Stimulated activated CD8-positive, alpha-beta memory T cell treated with anti-CD3 and anti-CD28 coated beads, Interleukin-15, amount 100 ng/mL, for 4 hours (primary cell): ENCODE measurements at places on chromosomes 12 and 14.

- no peak for DNase-seq
Measured at GRCh38 chr14:76331328-76332011, 44.5 kb upstream of the ESRRB start.

DNA sequence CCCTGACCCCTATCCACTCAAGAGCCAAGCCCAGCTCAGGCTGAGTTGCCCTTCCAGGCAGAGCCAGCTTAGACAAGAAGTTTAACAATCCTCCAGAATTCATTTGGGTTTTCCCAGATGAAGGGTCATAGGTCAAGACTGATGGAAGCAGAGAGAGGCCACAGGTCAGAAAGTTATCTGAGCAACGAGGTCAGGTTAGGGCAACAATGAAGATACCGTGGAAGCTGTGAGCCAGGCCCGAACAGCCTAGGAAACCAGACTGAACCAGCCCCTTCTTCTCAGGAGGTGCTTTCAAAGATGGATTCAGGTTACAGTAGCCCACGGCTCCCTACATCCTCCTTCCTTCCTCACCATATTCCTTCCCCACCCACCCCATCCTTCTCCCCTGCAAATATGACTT, 53.1 kb downstream of the RHOJ start:
- DNase-seq: no peak

DNA sequence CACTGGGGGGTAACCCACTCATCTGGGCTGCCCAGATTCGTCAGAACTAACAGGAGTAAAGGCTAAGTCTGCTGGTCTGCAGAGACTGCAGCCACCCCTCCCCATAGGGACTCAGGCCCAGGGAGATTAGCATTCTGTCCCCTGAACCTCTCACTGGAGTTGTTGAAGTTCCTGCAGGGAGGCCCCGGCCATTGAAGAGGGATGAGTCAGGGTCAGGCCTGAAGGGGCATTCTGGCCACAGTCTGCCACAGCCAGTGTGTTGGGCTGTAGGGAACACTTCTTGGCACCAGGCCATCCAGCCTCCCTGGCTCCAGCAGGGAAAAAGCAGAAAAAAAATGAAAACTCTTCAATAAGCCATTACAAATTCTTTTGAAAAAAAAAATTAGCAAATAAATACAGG, 35.3 kb downstream of the KLRK1 start:
- DNase-seq: no peak

DNA sequence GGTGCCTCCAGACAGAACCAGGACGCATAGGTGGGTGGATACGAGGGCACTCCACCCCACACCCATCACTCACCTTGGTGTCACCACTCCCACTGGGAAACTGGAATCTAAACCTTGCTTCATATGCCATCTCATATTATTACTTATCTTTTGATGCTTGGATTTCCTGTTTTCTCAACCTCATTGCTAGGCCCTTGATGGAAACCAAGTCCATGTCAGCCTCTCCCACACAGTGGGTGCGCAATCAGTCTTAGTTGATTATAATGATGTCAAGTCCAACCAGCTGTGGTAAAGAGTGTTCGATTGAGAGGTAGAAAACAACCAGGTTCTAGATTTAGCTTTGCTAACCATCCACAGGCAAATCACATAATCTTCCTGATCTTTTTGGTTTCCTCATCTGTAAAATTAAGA, 584 bp upstream of the DDHD1 start:
- DNase-seq: no peak

- DNase-seq: no peak
Measured at GRCh38 chr14:92328664-92329255, 5.8 kb downstream of the SLC24A4 start.
